ENCODE measurements at places on chromosomes 5 and 9.
A peak's percentile ranks its signal among the peaks of the same experiment; 100 is the strongest.

DNA sequence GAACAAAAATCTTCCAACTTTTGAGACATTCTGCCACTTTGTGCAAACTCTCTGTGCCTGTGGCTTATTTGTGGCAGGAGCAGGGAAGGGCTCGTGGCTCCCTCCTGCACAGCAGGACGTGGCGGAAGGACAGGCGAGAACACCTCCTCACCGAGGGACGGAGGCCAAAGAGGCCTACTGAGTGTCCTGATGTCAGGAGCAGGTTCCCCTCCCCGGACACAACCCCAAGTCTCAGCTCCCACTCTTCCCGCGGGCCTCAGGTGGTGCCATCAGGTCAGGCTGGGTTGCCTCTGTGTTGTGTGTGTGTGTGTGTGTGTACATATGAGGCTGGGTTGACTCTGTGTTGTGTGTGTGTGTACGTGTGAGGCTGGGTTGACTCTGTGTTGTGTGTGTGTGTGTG is 136.8 kb upstream of the LPCAT1 start:
- DNase-seq = no peak

DNA sequence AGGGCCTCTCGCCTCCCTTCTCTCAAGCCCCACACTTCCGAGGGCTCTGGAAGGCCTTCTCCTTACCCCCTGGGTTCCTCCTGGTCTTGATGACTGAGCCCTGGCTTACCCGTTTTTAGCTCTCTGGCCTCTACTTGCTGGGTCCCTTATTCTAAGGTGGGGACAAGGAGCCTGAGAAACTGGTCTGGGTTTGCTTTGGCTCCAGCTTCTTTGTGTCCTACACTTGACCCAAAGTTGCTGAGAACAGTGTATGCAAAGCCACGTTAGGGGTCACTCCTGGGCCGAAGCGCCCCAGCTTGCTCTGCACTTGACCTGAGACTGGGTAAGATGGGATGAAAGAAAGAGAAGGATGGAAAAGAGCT is 788 bp downstream of the ZNF346 start:
- no peak for DNase-seq

GRCh38 chr9:114385397-114386181 is 2.2 kb downstream of the AKNA start:
- DNase-seq = no peak

- DNase-seq = no peak
Observed at GRCh38 chr9:116868201-116868600, 181.1 kb downstream of the TRIM32 start.

DNA sequence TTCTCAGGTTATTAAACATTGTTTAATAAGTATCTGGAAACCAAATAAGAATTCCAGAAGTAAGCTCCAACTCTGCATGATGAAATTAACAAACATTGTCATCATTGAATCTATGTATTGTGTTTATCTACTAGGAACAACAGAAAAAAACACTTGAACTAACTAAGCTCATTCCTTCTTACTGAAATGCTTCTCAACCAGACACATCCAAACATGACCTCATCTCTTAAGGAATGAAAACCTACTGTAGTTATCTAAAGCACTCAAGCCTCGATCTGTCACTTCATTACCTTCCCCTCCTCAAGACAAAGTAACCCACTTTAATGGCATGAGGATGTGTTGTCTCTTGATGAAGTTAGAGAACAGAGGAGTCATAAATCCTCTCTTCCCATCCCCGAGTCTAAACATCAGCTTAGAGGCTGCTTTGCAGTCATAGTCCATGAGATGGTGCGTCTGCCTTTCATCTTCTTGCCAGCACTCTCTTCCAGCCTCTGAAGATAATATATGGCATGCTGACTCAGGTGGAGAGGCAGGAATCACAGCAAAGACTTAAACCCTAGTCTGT is 86.5 kb downstream of the CEMIP2 start:
- no peak for DNase-seq

- no peak for DNase-seq
Observed at GRCh38 chr9:115980502-115980901, 173.1 kb upstream of the PAPPA start.

- peak; percentile 46 for DNase-seq
Observed at GRCh38 chr9:92147030-92147851, 32.0 kb upstream of the SPTLC1 start.

DNA sequence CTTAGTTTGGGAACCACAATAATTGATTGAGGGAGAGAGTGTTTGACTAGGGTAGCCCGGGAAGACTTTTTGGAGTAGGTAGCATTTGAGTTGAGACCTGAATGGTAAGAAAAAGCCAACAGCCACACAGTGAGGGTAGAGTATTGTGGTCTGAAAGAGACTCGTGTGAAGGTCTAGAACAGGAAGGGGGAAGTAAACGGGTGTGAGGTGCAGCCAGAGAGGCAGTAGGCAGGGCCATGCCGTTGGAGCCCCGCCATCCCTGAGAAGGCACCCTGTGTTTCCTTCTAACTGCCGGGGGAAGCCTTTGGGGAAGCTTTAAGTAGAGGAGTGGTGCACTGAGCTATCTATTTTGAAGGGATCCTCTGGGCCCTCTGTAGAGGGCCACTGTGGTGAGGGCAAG is 3.5 kb upstream of the F2RL2 start:
- DNase-seq = no peak

GRCh38 chr5:157602505-157602904 is 26.9 kb upstream of the ADAM19 start:
- DNase-seq = no peak

GRCh38 chr9:14956208-14956607 is 46.0 kb upstream of the FREM1 start:
- no peak for DNase-seq

GRCh38 chr5:179344431-179345182 is 654 bp downstream of the ADAMTS2 start:
- DNase-seq = no peak

DNA sequence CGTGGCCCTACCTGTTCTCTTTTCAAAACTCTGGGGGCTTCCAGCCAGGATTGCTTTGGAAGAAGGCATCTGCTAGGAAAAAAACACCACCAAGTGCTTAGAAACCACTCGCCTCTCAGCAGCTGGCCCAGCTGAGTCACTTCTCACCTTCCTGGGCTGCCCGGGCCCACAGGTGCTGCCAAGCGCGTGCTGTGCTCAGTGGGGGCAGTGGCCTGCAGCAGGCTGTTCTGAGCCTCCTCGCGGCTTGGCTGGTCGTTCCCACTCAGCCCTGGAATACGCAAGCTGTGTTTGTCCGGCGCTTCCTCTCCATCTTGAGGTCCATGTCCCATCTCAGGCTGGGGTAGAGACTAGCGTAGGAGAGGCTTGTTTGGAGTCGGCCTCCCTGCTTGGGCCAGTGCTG is 102.5 kb upstream of the FCN2 start:
- DNase-seq = no peak

- DNase-seq = peak; percentile 57
Observed at GRCh38 chr5:91225848-91226686, 157.1 kb downstream of the ARRDC3 start.

- DNase-seq = no peak
Observed at GRCh38 chr9:37451628-37452027, 13.6 kb downstream of the ZBTB5 start.

- DNase-seq = no peak
Observed at GRCh38 chr9:90916147-90916734, 114.6 kb downstream of the SYK start.

DNA sequence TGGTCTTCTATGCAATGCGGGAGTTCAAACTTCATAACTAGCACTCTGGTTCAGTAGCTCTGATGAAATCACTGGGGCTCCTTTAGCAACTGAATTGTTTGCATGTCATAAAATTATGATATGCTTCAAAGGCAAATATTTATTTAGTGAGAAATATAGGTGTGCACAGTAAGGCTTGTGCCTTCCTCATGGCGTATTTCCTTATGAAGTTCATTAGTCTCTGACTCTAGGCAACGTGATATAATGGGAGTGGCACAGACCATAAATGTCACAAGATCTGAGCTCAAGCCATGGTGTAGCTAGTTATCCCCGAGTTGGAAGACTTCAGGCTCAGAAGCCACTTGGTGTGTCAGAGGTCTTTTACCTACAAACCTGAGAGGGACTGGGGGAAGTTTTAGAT is 35.5 kb downstream of the PIP5K1B start:
- DNase-seq = no peak

DNA sequence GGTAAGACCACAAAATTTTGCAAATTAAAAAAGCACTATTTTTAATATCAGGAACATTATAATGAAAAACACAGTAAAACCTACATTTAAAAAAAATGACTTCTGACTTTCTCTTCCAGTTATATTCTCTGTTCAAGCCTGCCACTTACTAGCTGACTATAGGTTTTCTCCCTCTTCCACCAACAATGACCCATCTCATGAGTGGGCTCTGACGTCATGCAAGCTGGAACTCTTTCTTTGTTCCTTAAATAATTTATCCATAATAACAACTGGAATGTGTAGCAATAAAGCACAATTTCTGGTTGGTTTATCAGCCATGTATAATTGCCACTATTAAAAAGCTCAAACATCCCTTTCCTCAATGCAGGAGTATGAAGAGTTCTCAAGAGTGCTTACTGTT is 378.1 kb upstream of the FAM174A start:
- no peak for DNase-seq

DNA sequence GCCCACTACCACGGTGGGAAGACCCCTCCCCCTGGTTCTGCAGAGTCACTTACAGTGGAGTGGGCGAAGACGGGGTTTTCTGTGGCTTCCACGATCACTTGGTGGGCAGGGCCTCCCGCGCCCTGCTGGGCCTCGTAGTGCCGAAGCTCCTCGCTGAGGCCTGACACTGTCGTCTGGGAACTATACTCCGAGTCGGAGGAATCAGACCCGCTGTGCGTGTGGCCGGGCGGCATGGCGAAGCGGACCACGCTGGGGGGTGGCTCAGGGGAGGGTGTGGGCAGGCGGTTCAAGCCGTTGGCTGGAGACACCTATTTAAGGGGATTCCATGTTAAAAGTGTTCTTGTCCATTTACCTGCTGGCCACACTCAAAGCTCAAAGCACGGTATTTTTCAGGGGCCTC is 67.8 kb downstream of the PTCH1 start:
- no peak for DNase-seq

- no peak for DNase-seq
Observed at GRCh38 chr5:55594671-55595070, 59.9 kb upstream of the PLPP1 start.

DNA sequence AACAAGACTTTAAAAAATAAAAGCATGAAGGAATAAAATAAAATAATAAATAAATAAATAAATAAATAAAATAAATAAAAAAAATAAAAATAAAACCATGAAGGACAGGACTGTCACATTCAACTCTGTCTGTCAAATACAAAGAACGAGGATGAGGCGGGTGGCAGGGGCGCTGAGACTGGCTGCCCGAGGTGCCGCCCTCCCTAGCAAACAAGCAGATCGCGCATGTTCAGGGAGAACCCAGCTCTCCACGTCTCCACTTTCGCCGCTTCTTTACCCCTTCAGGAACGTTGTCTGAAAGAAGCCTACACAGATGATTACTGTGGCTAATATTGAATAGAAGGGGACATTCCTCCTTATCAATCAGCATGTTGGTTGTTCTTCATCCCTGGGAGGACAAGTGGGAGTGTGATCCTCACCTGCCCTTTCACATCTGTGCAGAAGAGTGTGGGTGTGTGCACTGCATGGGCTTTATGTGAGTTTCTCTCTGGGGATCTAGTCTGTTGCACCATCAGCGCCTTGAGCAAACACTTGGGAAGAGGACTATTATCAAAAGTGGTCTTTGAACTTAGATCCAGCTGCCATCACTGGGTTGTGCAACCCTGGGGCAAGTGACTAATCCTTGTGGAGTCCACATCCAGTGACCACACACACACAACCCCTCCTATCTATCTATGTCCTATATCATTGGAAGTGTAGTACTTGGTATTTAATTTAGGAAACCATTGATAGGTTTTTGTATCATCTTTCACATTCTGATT is 399.2 kb downstream of the IRX2 start:
- DNase-seq = peak; percentile 6

GRCh38 chr5:78001197-78001596 is 225.1 kb upstream of the TBCA start:
- no peak for DNase-seq

DNA sequence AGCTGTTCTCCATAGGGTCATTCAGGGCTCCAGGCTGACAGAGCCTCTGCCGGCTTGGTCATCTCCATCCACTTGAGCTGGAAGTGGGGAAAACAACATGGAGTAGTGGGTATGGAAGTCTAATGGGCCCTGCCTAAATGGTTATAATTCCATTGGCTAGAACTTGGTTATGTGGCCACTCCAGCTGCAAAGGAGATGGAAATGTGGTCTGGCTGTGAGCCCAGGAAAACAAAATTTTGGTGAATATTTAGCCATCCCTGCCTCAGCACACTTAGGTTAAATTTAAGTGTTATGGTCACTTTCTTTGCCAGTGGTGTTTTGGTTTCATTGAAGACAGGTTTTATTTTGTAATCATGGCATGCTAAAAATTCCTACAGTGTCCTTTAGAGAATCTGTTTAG is 112.3 kb downstream of the SMARCA2 start:
- no peak for DNase-seq

- no peak for DNase-seq
Observed at GRCh38 chr9:12968093-12968492, 193.3 kb downstream of the LURAP1L start.

- peak; percentile 31 for DNase-seq
Observed at GRCh38 chr5:14872070-14872989, 752 bp upstream of the ANKH start.

GRCh38 chr5:142215915-142216681 is 107.5 kb downstream of the NDFIP1 start:
- DNase-seq = no peak

- no peak for DNase-seq
Observed at GRCh38 chr5:117177302-117177701, 602.7 kb upstream of the SEMA6A start.

DNA sequence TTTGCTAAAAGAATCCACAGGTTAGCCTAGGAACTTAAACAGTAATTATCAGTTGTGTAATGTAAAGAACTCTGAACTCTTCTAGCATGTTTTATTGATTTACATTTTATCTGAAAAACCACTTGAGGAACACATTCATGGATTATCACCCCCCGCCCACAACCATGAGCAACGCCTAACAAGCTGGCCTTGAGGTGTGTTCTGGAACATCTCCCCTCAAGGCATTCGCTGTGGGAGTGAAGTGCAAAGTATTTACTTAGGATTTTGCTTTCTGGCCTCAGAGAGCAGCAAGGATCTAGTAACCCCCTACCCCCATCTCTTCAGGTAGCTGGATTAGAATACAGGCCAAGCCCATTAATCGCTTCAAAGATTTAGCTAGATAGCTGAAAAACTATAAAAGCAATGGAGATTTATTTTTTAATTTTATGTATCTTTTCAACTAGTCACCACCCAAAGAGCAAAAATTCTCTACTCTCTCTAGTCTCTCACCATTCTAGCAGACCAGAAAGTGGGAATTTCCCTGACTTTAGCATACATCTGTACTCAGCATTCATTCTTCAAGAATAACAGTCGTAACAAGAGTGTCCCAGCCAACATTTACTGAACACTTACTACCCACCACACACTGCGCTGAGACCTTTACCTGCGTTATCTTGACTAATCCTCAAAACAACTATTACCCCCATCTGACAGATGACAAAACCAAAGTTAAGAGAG is 37.2 kb downstream of the DDX31 start:
- peak; percentile 21 for DNase-seq

Data from NCI-H345 (cell line).